ENCODE measurements at places on chromosomes 5 and 9.

DNA sequence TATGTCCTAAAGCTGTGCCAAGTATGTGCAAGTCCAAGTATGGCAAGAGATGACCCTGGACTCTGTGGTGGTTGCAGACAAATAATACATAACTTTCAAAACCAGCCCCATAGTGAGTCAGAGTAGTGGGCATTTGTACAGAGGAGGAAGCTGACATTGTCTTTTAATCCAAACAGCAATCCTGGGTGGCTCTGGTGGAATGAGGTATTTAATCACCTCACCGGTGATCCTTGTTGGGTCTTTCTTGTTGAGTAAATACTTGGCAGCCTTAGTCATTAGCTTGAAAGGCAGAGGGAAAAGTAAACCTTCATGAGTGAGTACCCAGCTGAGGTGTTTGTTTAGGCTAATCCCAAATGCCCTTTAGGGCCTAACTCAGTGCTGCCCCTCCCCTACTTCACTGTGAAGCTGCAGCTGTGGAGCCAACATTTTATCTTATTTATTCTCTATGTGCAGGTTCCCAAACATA is 148.7 kb upstream of the SLC12A2 start:
- DNase-seq = no peak

GRCh38 chr5:158270996-158271554 is 412.1 kb upstream of the CLINT1 start:
- no peak for DNase-seq

GRCh38 chr5:36285837-36286615 is 15.7 kb downstream of the RANBP3L start:
- no peak for DNase-seq

DNA sequence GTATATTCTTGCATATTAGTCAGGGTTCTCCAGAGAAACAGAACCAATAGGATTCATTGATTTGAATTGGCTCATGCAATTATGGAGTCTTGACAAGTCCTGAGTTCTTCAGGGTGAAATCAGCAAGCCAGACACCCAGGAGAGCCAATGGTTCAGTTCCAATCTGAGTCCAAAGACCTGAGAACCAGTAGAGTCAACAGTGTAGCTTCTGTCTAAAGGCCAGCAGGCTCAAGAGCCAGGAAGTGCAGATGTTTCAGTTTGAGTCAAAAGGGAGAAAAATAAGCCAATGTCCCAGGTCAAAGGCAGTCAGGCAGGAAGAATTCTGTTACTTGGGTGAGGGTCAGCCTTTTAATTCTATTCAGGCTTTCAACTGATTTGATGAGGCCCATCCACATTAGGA is 37.8 kb upstream of the ANKRD34B start:
- DNase-seq = peak; percentile 60

- DNase-seq = no peak
Observed at GRCh38 chr9:108727580-108728111, 128.1 kb downstream of the ACTL7B start.

- DNase-seq = no peak
Observed at GRCh38 chr9:137149942-137150616, 11.1 kb downstream of the GRIN1 start.

GRCh38 chr5:69414885-69415583 is at the start of gene MARVELD2:
MARVELD2 (plus strand) TSS chr5:69415116; CDS start chr5:69419386, 4,270 bp downstream.
- DNase-seq = peak; percentile 96

GRCh38 chr9:95283673-95284072 is 33.8 kb downstream of the FANCC start:
- no peak for DNase-seq

Data from left lobe of liver (tissue), 2 donors.